ENCODE measurements at places on chromosomes 12 and 14.

- DNase-seq, result peak; percentile 92
Measured at GRCh38 chr12:88946372-88946997, 366.2 kb upstream of the KITLG start.

- peak; percentile 32 for DNase-seq
Measured at GRCh38 chr14:94180655-94181271, 6.6 kb downstream of the PPP4R4 start.

GRCh38 chr14:101365329-101366158, 195.8 kb upstream of the DIO3 start:
- DNase-seq, result no peak

DNA sequence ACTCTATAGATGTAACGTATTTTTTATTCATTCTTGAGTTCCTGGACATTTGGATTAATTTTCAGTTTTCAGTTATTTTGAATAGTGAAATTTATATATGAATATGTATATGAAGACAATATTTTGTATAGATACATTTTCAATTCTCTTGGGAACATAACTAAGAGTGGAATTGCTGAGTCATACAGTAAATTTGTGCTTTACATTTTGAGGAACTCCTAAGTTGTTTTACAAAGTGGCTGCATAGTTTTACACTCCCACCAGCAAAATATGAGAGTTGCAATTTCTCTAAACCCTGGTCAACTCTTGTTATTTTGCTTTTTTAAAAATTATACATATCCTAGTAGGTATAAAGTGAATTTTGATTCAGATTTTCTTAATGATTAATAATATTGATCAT, 1838.6 kb upstream of the SEL1L start:
- DNase-seq, result no peak

- DNase-seq, result peak; percentile 96
Measured at GRCh38 chr14:77033622-77034589, 5.4 kb upstream of the IRF2BPL start.

All from fibroblast of gingiva (primary cell).